ENCODE measurements at places on chromosomes 5 and 9. TPM values are rescaled to one million over a fixed set of nuclear protein-coding genes. Genes with fewer than 3 reads are reported as not detected.

- no peak for DNase-seq
Measured at GRCh38 chr9:91541734-91542133, 118.1 kb upstream of the NFIL3 start.

- peak; percentile 52 for DNase-seq
Measured at GRCh38 chr9:33133186-33133585, 34.0 kb downstream of the B4GALT1 start.

GRCh38 chr5:32193591-32193990 lies 19.5 kb upstream of the GOLPH3 start:
- DNase-seq, result peak; percentile 85

DNA sequence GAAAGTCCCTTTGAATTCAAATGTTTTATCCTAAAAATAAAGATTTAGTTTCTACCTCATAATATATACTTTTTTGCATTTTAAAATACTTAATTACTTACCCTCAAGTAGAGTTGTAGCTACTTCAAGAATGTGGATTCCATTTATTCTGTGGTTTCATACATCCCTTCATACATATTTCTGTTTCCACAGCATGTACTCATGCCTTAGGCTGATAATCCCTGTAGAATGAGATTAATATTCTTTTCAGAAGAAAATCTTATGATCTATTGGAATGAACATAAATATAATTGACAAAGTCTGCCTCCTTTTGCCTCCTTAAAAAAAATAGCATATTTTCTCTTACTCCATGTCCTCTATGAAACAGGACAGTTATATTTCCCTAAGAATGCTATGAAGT lies 465.7 kb downstream of the DTWD2 start:
- DNase-seq, result no peak

- DNase-seq, result peak; percentile 71
Measured at GRCh38 chr9:133210202-133210532, 1.1 kb upstream of the OBP2B start.

DNA sequence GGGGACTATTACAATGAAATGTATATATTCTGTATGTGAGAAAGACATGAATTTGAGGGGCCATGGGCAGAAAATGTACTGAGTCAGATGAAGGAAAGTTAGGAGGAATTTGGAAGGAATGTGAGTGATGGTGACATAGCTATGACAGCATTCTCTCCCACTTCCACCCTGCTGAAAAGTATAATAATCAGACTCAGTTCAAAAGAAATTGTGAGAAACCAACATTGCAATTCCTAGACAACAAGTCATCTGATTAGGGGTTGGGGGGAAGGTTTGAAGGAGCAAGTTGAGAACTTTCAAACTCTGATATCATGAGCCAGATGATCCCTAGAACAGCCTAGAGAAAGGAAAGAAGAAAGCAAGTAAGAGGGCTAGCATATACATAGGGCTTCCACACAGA lies 370.6 kb downstream of the DMRTA1 start:
- no peak for DNase-seq

GRCh38 chr5:51829691-51830090 lies 446.4 kb downstream of the ISL1 start:
- DNase-seq, result no peak

GRCh38 chr5:126103868-126104267 lies 319.3 kb upstream of the GRAMD2B start:
- no peak for DNase-seq

GRCh38 chr9:118162716-118163115 lies 458.5 kb downstream of the TLR4 start:
- DNase-seq, result no peak

GRCh38 chr9:134486596-134486995 lies 155.0 kb upstream of the COL5A1 start:
- DNase-seq, result peak; percentile 71

The PCDHA4 gene
- total RNA-seq, result 0.21 TPM

The NOXA1 gene
- 4.5 TPM for total RNA-seq

The CCL27 gene
- total RNA-seq, result 256 TPM

The PTPDC1 gene
- 17.1 TPM for total RNA-seq

The IFNA2 gene
- total RNA-seq, result not detected

The TLE1 gene
- total RNA-seq, result 34.8 TPM

The IFNB1 gene
- not detected for total RNA-seq

The ITK gene
- 1.6 TPM for total RNA-seq

The LPAR1 gene
- 65.8 TPM for total RNA-seq

The IL5 gene
- not detected for total RNA-seq

The RNF180 gene
- total RNA-seq, result 20.9 TPM

All from suprapubic skin (tissue), 4 donors.